ENCODE measurements at places on chromosomes 4 and X.
A peak's percentile ranks its signal among the peaks of the same experiment; 100 is the strongest.

- DNase-seq: no peak
Measured at GRCh38 chr4:136737066-136737465, 795.2 kb downstream of the PCDH18 start.

DNA sequence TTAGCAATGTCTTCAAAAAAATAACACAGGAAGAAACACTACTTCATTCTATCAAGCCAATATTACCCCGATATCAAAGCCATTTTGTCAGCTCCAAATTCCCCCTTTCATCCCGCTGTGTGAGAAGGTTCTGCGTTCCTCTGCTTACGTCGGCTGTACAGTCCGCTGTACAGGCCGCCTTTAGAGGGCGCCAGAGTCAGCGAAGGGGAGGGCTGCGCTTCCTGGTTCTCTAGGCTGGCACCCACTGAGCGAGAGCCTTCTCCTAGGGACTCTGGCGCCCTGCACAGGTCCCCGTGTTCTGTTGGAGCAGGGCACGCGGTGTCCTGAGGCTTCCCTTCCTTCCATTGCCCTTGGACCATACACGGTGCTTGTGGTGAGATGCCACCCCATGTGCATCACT, 25.3 kb upstream of the CT45A1 start:
- peak; percentile 5 for DNase-seq

DNA sequence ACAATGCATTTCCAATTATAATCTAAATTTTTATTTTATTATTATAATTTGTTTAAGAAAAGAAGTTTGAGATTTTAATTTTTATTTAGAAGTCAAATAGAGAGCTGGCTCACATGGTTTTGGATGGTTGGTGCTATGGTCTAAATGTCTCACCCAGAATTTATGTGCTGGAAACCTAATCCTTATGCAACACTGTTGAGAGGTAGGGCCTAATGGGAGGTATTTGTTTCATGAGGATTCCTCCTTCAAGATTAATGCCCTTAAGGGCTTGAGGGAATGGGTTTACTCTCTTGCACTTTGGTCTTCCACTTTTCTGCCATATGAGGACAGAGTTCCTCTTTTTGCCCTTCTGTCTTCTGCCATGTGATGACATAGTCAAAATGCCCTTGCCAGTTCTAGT, 960.5 kb upstream of the IGFBP7 start:
- no peak for DNase-seq

DNA sequence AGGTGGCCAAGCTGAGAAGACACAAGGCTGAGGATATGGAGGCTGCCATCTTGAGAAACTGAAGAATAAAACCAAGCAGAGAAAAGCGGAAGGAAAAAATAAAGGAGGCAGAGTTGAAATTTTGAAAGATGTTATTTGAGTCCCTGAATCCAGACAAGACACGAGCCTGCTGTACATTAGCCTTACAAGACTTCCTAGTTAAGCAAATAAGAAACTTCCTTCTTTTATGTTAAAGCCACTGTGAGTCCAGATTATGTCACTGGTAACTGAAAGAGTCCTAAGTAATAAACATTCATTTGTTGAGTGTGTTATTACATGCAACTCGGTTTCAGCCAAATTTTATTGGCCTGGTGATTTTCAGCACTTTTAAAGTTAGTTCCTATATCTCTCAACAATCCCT, 30.4 kb downstream of the DRD5 start:
- no peak for DNase-seq

GRCh38 chrX:15930585-15930984, 76.0 kb upstream of the AP1S2 start:
- no peak for DNase-seq

- no peak for DNase-seq
Measured at GRCh38 chr4:140137671-140138070, 16.3 kb downstream of the MAML3 start.

DNA sequence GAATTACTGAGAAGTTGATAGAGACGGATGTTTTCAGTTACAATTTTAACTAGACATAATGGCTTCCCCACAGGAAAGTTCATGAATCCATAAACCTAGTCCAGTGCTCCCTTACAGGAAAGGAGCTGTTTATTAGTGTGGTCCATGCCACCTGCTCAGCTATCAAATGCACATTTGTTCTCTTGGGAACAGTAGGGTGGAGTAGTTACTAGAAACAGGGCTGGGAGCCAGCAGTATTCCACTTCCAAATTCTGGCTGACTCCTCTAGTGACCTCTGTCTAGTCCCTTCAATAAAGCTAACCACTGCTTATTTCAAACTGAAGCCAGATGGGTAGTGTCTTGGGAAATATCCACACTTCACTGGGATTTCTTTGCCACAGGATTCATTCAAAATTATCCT, 88.4 kb upstream of the TLL1 start:
- DNase-seq: no peak

- DNase-seq: no peak
Measured at GRCh38 chr4:127505203-127505602, 127.6 kb upstream of the INTU start.

- no peak for DNase-seq
Measured at GRCh38 chrX:130253916-130254315, 14.8 kb downstream of the ZNF280C start.

DNA sequence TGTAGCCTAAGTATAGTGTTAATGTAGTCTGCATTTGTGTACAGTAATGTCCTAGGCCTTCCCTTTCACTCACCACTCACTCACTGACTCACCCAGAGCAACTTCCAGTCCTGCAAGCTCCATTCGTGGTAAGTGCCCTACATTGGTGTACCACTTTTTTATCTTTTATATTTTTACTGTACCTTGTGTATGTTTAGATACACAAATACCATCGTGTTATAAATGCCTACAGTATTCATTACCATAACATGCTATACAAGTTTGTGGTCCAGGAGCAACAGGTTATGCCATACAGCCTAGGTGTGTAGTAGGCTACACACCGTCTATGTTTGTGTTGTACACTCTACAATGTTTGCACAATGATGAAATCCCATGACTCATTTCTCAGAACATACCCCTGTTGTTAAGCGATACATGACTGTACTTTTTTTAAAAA, 15.4 kb downstream of the TSPAN5 start:
- no peak for DNase-seq

DNA sequence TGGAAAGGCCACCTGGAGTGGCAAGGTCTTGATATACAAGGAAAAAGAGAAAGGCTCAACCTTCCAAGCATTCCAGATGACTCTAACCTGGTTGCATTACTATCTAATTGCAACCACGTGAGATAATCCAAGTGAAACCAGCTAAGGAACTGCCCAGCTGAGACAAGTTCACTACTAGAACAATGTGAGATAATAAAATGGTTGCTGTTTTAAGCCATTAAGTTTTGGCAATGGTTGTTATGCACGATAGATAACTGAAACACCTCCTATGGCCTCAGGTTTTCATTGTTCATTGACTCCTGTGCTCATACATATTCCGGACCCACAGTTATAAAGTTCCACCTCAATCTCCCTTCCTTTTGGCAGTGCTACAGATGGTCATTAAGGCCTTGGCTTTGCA, 9.2 kb upstream of the CXorf66 start:
- DNase-seq: no peak

DNA sequence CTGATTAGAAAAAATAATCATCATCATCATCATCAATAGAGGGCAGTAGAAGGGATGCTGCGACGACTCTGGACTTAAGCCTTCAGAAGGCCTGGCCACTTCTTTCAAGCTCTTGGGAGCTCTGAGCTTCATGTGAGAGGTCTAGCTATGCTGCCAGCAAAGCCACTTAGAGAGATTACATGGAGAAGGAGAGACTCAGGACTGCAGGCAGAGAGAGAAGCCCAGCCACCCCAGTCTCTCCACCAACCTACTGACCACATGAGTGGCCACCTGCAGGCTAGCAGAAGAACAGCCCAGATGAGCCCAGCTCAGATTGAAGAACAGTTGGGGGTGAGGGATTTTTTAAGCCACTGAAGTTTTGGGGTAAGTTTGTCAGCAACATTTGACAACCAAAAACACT, 17.1 kb upstream of the TMEM150C start:
- DNase-seq: no peak

GRCh38 chr4:188023682-188024081, 28.1 kb downstream of the ZFP42 start:
- DNase-seq: no peak

- DNase-seq: no peak
Measured at GRCh38 chr4:156832886-156833285, 138.7 kb downstream of the PDGFC start.

DNA sequence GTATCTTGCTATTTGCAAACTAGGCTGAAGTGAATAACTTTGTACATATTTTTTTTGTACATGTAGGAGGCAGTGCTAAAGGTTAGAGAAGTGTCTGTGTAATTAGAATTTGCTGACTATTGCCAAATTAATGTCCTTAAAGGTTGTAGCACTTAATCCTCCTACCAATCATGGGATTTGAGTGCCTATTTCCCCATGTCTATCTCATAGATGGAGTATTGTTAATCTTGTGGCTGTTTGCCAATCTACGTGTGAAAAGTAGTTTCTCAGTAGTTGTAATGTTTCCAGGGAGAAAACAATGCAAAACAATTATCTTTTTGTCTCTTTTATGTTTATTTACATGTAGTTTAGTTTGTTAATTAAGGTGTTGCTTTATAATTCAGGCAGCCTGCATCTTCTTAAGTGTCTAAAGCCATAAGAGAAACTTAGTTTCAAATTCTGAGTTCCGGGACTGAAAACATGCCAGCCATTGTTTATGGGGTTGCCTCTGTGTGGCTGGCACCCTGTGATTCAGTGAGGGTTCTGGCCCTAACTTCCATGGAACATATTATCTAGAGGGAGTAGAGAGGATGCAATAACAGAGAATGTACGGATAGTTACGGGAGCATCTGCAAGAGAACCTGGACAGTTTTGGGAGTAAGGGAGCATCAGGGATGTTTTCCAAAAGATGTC, 142.4 kb downstream of the KLHL8 start:
- DNase-seq: no peak

DNA sequence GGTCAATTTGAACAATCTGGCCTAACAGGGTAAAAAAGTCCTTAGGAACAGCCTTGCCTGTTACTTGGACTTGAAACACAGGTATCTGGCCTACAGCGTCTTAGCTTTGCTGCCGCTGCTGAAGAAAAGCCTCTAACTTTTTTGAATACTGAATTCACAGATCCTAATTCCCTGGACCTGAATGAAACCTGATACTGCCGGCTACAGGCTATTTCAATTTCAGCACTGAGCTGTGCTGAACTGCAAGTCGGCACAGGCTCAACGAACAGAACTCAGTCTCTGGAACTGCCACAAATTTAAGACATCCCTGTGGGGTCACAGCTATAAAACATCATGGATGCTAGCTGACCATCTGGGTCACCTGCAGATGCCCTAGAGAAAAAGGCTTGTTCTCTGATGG, 7.2 kb downstream of the NR0B1 start:
- no peak for DNase-seq

DNA sequence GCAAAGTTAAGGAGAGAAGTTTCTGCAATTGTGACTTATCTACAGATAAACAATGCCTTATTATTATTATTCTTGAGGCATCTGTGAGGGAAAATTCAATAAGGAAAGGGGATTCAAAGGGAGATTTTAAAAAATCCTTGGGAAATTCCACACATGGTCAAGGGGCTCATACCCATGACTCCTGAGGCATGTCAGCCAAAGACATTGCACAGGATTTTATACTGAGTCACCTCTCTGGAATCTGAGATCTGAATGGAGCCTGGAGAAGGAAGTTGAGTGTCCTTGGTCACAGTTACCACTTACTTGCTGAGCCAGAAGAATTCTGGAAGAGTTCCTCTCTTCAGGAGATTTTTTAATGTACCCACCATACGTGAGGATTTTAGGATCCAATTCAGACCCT, 14.4 kb upstream of the CXCL8 start:
- no peak for DNase-seq

DNA sequence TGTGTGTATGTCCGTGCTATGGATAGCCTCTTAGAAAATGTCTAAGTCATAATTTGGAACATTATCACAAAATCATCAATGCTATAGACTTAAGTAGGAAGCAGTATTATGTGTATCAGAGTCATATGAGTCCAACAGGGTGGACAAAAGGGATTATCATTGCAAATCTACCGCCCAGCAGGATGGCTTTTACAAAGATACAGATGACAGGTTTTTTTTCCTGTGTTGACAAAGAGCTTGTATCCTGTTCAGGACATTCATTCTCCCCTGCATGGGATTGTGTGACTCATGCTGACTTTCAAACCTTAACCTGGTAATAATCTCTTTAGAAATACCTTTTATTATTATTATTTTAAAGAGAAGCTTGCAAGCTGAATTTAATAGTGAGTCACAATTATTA, 310.3 kb upstream of the GNPDA2 start:
- no peak for DNase-seq
